Fibroblast of villous mesenchyme (primary cell): ENCODE measurements at places on chromosomes 3 and 15.

- DNase-seq, result no peak
Measured at GRCh38 chr15:57298843-57299550, 77.3 kb upstream of the CGNL1 start.

DNA sequence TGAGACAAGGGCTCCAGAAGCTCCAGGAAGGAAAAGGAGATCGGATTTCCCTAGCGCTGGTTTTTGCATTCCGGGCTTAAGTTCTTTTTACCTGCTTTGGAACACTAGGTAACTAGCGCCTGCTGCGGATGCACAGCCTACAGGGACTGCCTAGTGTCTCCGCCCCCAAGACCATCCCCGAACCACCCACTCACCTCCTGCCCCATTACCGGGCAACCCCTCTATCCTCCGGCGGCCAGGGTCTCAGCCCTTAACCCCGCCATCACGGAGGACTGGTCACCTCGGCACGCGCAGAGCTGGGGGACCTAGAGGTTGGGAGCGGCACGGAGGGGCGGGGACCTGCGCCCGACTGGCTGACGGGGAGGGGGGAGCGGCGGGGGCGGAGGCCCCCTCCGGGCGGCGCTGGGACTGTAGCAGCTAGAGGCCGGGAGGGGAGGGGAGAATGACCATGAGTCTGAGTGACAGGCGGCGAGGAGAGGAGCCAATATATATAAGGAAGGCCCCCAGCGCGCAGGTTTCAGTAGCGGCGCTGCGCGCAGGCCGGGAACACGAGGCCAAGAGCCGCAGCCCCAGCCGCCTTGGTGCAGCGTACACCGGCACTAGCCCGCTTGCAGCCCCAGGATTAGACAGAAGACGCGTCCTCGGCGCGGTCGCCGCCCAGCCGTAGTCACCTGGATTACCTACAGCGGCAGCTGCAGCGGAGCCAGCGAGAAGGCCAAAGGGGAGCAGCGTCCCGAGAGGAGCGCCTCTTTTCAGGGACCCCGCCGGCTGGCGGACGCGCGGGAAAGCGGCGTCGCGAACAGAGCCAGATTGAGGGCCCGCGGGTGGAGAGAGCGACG lies at the start of gene DLL4:
Gene DLL4 (plus strand): TSS at position 520 of the 839 bp plus-strand sequence. CDS start 329 bp downstream, outside the sequence.
- peak; percentile 60 for DNase-seq

GRCh38 chr3:38109580-38110313 lies 27.2 kb downstream of the ACAA1 start:
- no peak for DNase-seq

DNA sequence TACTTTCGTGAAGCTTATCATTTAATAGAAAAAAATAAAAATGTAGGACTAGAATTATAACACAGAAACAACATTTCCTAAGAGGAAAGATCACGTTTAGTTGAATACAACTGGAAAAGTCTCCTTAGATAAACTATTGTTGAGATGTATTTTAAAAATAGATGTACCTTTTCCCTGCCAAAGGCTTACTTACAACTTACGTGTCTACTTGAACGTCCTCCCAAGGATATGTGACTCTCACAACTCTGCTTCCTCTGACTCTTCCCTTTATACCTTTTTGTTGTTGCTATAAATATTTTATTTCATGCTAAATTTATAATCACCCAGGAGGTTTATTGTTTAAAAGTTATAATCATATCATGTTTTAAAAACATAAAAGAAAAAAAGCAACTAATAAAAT lies 908.0 kb upstream of the ROBO1 start:
- DNase-seq, result no peak

DNA sequence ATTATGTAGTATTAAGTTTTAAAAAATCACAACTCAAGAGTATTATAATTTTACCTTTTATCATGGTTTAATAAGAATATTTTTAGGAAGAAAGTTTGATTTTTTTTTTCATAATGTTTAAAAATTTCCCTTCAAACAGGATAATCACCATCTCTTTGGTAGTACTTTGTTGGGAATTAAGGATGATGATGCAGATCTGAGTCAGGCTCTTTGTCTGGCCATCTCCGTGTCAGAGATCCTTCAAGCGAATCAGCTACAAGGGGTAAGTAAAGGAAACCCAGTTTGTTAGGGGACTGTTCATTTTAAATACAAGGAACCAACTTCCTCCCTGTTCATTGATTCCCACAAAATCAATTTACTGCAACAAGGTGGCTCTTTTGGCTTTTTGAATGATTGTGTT lies 36.8 kb upstream of the NIT2 start:
- DNase-seq, result no peak

DNA sequence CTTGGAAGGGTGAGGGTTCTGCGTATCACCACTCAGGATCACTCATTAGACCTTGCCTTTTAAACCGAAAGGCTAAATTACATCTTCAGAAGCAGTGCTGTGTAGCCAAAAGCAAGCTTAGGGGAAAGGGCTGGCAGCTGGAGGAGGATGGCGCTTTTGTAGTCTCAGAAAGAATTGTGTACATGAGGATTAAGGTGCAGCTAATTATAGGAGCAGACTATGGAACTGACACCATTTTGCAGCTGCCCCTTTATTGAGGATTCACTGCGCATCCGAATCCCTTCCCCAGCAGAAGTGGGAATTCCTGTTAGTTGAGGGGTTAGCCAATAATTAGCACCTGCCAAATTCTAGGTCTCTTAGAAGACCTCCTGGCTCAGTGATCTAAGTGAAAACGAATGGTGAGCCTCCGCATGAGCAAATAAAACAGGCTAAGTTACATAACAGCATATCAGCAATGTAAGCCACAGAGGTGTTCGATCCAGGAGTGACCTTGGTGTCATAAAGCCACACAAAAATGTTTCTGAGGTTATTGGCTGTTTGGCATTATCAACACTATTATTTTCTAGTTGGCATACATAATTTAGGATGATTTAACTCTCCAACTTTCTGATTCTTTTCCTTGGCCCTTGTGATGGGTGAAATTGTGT lies 42.6 kb upstream of the SEMA6D start:
- no peak for DNase-seq
